Left lung (tissue), 14 donors: ENCODE measurements at places on chromosomes 16 and 17. TPM values are rescaled to one million over a fixed set of nuclear protein-coding genes. Genes with fewer than 3 reads are reported as not detected.

DNA sequence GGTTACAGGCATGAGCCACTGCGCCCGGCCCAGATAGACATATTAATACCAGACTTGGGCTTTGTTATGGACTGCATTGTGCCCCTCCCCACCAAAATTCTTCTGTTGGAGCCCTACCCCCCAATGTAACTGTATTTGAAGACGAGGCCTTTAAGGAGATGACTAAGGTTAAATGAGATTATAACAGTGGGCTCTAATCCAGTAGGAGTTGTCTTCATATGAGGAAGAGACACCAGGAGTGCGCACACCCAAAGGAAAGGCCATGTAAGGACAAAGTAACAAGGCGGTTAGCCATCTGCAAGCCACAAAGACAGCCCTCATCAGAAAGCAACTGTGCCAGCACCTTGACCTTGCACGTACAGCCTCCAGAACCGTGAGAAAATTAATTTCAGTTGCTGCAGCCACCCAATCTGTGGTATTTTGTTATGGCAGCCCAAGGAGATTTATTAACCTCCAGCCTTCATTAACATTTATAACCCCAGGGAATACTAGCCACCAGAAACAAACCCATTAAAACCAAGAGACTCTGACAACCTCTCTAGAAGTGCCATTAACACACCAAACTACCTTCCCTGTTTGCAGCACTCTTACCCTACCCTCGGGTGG lies 107.6 kb downstream of the TTC19 start:
- H3K4me1 ChIP-seq = no peaks in the 10 kb centered on the region
- no peaks in the 10 kb centered on the region for H3K27me3 ChIP-seq
- no peak for DNase-seq
- no peaks in the 10 kb centered on the region for H3K36me3 ChIP-seq
- no peak overlapping the region for H3K27ac ChIP-seq

GRCh38 chr16:84286578-84287240 lies 8.0 kb upstream of the WFDC1 start:
- no peak for DNase-seq
- peaks cover 12% of the 10 kb centered on the region for H3K4me1 ChIP-seq
- H3K27ac ChIP-seq = peak overlapping the region; percentile 54
- H3K36me3 ChIP-seq = no peaks in the 10 kb centered on the region

DNA sequence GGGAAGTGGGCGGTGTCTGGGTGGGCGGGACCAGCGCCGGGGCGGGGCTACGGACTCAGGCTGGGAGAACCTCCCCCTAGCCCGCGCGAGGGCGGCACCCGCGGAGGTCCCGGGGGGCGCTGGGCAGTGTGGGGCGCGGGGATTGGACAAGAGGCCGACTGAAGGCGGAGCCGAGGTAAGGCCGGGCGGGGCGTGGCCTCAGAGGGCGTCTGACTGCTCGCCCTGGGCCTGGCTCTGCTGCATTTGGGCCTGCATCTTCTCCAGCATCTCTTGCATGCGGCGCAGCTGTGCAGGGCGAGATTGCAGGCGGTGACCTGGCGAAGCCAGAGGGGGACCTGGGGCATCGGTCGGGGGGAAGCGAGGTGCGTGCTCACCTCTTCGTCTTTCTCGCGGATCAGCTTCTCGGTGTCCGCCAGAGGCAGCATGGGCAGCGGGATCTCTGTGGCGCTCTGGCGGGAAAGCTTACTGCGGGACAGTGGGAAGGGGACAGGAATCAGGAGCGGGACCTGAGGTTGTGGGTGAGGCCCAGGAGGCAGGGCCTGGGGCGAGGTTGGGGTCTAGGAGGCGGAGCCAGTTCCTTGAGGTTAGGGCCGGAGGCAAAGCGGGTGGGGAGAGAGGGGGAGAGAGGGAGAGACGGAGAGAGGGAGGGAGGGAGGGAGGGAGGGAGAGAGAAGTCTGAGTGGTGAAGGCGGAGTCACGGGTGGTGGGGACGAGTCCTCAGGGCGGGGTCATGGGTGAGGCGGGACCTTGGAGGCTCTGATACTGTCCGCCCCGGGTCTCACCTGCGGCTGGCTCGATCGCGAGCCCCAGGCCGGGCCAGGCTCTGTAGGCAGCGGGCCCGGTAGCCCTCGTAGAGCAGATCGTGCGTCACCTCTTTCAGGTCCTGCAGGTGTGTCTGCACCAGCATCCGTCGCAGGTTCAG lies 3.9 kb downstream of the SEPTIN1 start:
- peaks cover 4% of the 10 kb centered on the region for H3K4me1 ChIP-seq
- H3K4me3 ChIP-seq = peak overlapping the region; percentile 69
- peak; percentile 99 for DNase-seq
- no peaks in the 10 kb centered on the region for H3K27me3 ChIP-seq
- no peaks in the 10 kb centered on the region for H3K36me3 ChIP-seq
- H3K27ac ChIP-seq = peak overlapping the region; percentile 99

DNA sequence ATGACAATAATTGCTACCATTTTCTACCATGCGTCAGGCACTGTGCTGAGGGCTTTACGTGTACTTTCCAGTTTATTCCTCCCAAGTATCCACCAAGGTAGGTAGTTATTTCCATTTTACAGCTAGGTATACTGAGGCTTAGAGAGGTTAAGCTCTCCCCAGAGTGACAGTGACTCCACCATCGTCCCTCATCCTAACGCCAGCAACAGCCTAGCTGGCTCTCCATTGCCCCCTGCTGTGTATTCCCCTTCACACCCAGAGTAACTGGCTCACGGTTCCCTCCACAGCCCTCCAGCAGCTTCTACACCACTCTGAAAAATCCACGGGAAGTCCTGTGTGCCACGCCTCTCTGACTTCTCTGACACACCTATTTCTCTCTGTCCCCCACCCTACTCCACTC lies 7.1 kb upstream of the ASGR1 start:
- peaks cover 9% of the 10 kb centered on the region for H3K4me1 ChIP-seq
- no peak overlapping the region for H3K27ac ChIP-seq
- no peaks in the 10 kb centered on the region for H3K36me3 ChIP-seq

GRCh38 chr17:16974569-16975276 lies 2.8 kb upstream of the TNFRSF13B start:
- no peaks in the 10 kb centered on the region for H3K4me1 ChIP-seq
- no peak overlapping the region for H3K4me3 ChIP-seq
- no peaks in the 10 kb centered on the region for H3K27me3 ChIP-seq

GRCh38 chr16:62280506-62280905 lies 244.3 kb upstream of the CDH8 start:
- DNase-seq = no peak
- H3K36me3 ChIP-seq = no peaks in the 10 kb centered on the region
- H3K27me3 ChIP-seq = no peaks in the 10 kb centered on the region
- H3K4me1 ChIP-seq = no peaks in the 10 kb centered on the region

DNA sequence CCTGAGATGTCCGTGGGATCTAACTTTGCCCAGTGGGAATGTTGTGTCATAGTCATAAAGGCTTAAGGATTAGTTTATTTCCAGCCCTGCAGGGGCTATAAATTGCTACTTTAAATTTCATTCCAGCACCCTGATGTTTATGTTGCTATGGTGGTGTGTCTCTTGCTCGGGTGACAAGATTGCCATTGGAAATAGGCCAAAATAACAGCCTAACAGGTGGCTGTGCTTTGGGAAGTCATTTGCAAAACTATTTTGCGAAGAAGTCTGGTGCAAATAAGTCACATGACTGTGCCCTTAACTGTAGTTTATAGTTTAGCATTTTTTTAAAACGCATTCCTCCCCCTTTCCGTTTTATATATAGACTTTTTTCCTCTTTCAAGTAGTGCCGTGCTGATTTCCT lies 23.1 kb downstream of the PITPNC1 start:
- H3K4me1 ChIP-seq = no peaks in the 10 kb centered on the region
- H3K27me3 ChIP-seq = no peaks in the 10 kb centered on the region
- no peak overlapping the region for H3K4me3 ChIP-seq
- DNase-seq = no peak
- no peak overlapping the region for H3K27ac ChIP-seq
- no peaks in the 10 kb centered on the region for H3K36me3 ChIP-seq

DNA sequence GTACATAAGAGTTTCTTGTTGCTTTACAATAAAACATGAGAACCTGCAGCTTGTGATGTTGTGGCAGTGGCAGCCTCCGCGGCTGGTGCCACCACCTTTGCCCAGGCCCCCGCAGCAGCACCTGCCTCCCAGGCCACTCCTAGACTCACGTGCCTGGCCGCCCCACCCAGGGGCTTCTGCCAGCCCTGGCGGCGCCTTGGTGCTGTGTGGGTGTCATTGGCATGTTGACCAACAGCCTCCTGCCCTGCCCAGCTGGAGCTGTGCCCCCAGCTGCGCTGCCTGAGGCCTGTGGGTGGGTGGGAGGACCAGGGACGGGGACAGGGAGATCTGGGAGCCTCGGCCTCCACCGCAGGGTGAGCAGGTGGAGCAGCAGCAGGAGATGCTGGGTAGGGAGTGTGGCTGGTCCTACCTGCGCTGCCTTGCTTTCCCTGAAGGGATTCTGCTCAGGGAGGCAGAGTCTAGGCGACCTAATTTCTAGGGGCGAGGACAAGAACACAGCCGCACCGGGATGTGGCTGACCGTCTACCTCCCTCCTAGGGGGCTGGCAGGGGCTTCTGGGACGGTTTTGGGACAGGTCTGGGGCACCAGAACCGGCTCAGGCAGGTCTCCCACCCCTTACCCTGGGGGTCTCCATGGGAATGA lies 428 bp upstream of the DNASE1L2 start:
- H3K4me1 ChIP-seq = peaks cover 26% of the 10 kb centered on the region
- no peak for DNase-seq
- no peak overlapping the region for H3K27ac ChIP-seq
- peaks cover 16% of the 10 kb centered on the region for H3K27me3 ChIP-seq

- H3K4me1 ChIP-seq = peaks cover 3% of the 10 kb centered on the region
- no peak overlapping the region for H3K27ac ChIP-seq
- no peak overlapping the region for H3K4me3 ChIP-seq
- no peaks in the 10 kb centered on the region for H3K36me3 ChIP-seq
Measured at GRCh38 chr16:19008245-19009169, 24.8 kb downstream of the TMC7 start.

- H3K36me3 ChIP-seq = no peaks in the 10 kb centered on the region
- H3K27me3 ChIP-seq = peaks cover 25% of the 10 kb centered on the region
- no peak overlapping the region for H3K27ac ChIP-seq
- peak; percentile 52 for DNase-seq
- H3K4me1 ChIP-seq = peaks cover 10% of the 10 kb centered on the region
Measured at GRCh38 chr16:31568577-31569359, 41.1 kb downstream of the AHSP start.

GRCh38 chr16:86075839-86076440 lies 177.0 kb downstream of the IRF8 start:
- H3K4me3 ChIP-seq = no peak overlapping the region
- H3K27me3 ChIP-seq = no peaks in the 10 kb centered on the region
- no peaks in the 10 kb centered on the region for H3K36me3 ChIP-seq
- peak overlapping the region; percentile 20 for H3K27ac ChIP-seq
- peaks cover 8% of the 10 kb centered on the region for H3K4me1 ChIP-seq

DNA sequence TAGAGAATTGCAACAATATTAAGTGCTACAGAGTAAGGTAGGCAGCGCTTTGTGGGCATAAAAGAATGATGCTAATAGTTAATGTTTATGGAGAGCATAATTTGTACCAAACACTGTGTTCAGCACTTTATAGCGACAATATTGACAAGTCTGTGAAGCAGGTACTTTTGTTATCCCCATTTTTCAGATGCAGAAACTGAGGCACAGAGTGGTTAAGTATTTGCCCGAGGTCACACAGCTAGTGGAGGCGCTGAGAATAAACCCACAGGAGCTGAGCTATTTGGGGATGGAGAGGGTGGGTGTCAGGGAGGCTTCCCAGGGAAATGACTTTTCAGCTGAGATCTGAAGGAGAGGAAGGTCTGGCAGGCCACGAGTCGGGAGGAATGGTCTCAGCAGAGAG lies 39.4 kb downstream of the TMEM186 start:
- no peaks in the 10 kb centered on the region for H3K27me3 ChIP-seq
- no peaks in the 10 kb centered on the region for H3K36me3 ChIP-seq

- no peak overlapping the region for H3K4me3 ChIP-seq
- no peaks in the 10 kb centered on the region for H3K27me3 ChIP-seq
- no peaks in the 10 kb centered on the region for H3K36me3 ChIP-seq
- no peaks in the 10 kb centered on the region for H3K4me1 ChIP-seq
- H3K27ac ChIP-seq = no peak overlapping the region
Measured at GRCh38 chr17:29358416-29358815, 31.7 kb upstream of the TAOK1 start.

- peaks cover 16% of the 10 kb centered on the region for H3K4me1 ChIP-seq
- H3K27ac ChIP-seq = no peak overlapping the region
- H3K4me3 ChIP-seq = no peak overlapping the region
- H3K36me3 ChIP-seq = peaks cover 31% of the 10 kb centered on the region
Measured at GRCh38 chr17:35256629-35257028, 13.8 kb downstream of the SLFN5 start.

DNA sequence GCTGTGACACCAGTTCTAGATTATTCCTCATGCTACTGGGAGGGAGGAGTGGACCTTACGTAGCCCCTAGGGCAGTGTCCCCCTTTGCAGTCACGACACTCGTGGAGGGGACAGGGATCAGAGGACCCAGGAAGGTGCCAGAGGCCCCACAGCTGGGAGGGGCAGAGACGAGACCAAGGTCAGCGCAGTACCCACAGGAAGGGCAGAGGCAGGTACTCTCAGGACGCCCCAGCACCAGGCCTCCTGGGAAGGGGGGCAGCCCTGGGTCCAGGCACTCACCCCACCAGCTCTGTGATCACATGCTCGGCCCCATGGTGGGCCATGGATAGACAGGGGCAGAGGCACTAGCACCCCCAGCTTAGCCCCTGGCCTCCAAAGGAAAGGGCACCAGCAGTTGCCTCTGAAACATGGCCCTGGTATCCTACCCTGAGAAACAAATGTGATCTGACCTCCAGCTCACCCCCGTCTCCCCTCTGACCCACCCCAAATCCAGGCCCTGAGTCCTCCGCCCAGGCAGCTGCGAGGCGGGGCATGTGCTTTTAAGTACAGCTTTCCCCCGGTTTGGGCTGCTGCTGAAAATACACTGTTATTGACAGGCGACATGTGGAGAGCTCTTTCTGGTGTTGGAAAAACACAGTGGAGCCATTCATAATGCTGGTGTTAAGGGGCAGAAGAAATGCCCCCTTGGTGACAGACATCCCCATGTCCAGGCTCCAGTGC lies 361.9 kb downstream of the C16orf95 start:
- no peak for DNase-seq
- no peaks in the 10 kb centered on the region for H3K4me1 ChIP-seq
- no peaks in the 10 kb centered on the region for H3K27me3 ChIP-seq
- no peaks in the 10 kb centered on the region for H3K36me3 ChIP-seq
- H3K27ac ChIP-seq = no peak overlapping the region

DNA sequence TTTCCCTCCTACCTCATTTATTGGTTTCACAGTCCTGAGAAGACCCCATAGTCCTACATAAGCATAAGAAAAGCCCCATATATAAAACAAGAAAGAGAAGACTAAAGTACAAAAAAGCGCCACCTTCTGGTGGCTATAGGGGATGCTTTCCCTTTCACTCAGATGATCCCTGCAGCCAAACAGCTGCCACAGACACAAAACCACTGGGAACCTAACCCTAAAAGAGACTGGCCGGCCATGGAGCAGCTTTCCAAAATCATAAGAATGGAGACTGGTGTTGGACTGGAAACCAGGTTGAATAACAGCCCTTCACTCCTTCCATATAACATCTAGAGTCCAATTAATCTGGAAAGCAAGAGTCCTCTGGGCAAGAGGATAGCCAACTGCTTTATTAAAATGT lies 11.4 kb downstream of the DYNC1LI2 start:
- H3K4me1 ChIP-seq = peaks cover 42% of the 10 kb centered on the region
- H3K4me3 ChIP-seq = no peak overlapping the region
- no peaks in the 10 kb centered on the region for H3K27me3 ChIP-seq

Gene FOXJ1
- 23.7 TPM for polyA plus RNA-seq

Gene ADCY9
- polyA plus RNA-seq = 12.1 TPM

Gene ANKFN1
- 0.39 TPM for polyA plus RNA-seq

Gene MAF
- 77.2 TPM for polyA plus RNA-seq

Gene PRSS21
- polyA plus RNA-seq = 0.27 TPM

Gene KRTAP9-9
- not detected for polyA plus RNA-seq
